Inflammatory macrophage treated with lipopolysaccharide for 4 hours (primary cell): ENCODE measurements at places on chromosomes 7 and 10.
A peak's percentile ranks its signal among the peaks of the same experiment; 100 is the strongest.

DNA sequence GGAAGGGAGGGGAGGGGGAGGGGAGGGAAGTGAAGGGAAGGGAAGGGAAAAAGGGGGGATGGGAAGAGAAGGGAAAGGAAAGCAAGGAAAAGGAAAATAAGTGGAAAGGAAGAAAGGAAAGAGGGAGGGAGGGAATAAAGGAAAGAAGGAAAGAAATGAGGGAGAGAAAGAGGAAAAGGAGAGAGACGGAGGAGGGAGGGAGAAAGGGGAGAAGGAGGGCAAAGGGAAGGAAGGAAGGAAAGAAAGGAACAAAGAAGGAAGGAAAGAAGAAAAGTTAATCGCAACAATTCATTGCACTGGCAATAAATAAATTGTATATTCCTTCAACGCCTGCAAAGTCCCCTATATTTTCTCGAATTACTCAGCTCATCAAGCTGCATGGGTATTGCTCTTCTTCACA, 2.6 kb upstream of the VWC2 start:
- no peak for DNase-seq

DNA sequence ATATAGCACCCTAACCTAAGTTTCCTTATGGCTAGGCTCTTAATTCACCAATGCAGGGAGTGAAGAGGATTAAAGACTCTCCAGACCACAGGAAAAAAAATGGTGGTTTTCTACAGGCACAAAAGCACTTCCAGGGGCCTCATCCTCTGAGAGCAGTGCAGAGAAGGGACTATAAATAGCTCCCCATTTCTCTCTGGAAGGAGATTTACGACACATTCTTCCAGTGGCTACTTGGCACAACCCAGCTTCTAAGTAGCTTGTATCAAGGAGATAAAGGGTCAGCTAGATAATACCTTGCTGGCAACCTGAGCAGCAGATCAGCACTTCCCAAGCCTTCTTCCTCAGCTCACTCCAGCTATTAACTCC, 73.5 kb downstream of the CRPPA start:
- DNase-seq, result no peak

DNA sequence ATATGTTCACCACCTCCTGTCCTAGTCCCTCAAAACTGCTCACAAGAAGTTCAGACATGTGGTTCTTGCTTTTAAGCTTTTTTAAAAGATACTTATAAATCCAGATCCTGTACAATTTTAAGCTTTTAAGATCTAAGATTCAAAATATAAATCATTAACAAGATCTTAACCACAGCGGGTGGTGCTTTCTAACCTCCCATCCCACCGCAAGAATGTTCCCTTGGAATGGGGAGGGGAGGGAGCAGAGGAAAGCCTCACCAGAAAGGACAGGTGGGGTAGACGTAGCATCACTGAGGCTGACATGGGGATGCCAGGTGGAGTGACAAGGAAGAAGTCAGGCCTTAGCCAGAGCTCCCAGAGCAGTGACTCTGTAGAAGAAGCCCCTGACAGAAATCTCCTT, 133.5 kb downstream of the C1GALT1 start:
- DNase-seq, result no peak

DNA sequence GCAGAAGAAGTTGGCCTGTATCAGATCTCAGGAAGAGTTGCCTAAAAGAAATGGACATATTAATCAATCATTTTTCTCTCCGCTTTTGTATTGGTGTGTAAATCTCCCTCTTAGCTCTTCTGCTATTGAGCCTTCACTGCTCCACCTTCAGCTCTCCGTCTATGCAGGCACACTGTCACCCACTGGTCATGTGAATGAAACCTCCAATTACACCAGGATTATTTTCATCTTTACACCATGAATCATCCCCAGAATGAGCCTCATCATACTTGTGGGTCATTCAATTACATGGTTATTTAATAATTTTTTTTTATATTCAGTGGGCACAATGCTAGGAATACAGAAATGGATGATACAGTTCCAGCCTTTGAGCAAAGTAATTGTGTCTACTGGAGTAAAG, 92.6 kb downstream of the LRRC4 start:
- DNase-seq, result no peak

- DNase-seq, result no peak
Observed at GRCh38 chr10:24476913-24477701, 246.6 kb downstream of the ARHGAP21 start.

DNA sequence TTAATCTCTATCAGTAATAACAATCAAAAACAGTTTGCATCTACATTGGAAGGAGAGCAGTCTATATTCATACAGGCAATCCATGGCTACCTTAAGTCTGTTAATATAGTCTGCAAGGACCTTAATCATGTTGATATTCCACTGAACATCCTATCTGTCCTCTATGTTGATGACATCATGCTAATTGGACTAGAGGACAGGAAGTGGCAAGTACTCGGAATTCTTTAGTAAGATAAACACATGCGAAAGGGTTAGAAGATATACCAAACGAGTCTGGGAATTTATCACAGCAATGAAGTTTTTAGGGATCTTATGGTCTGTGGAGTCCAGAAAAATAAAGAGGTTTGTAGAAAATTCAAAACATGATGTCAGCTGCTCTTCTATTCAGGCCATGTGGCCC, 11.3 kb upstream of the SAMD9L start:
- no peak for DNase-seq

- no peak for DNase-seq
Observed at GRCh38 chr10:78700816-78701520, 367.8 kb upstream of the ZMIZ1 start.

DNA sequence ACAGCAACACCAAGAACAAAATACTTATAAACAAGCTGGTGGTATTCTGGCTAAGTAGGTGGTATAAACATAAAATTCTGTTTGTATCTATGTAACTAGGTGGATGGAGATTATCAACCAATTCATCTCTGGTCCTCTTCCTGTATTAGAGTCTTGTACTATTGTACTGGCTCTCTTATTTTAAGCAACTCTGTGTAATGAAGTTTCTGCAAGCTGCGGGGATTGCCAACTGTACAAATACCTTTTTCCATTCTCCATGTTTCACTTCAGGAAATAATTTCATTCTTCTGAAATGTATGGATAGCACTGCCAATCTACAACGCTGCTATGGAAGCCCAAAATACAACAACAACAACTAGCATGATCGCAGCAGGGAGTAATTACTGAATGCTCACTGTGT, 44.8 kb downstream of the JAZF1 start:
- DNase-seq, result no peak

GRCh38 chr10:49053053-49053997, 62.0 kb downstream of the VSTM4 start:
- DNase-seq, result no peak

GRCh38 chr10:93917821-93918220, 24.0 kb downstream of the SLC35G1 start:
- no peak for DNase-seq

- DNase-seq, result no peak
Observed at GRCh38 chr7:24717247-24717622, 40.0 kb downstream of the GSDME start.

- DNase-seq, result no peak
Observed at GRCh38 chr10:78589687-78590086, 479.1 kb upstream of the ZMIZ1 start.

DNA sequence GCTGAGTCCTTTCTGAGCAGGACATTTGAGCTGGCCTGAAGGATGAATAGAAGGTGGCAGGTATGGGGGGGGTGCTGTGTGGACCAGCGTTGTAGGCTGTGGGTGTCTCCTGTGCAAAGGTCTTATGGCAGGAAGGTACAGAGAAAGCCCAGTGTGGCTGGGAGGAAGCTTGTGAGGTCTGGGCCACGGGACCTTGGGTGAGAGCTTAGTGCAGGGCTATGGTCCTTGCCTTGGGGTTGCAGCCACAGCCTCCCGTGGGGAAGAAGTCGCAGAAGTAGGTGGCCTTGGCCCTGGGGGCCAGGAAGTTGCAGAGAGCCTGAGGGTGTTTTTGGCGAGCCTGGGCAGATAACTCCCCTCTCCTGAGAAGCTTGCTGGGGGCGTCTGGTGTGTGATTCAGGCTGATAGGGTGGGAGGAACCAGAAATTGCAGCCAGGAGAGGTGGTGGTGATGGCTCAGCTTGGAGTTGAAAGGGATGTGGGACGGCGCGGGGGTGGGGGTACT, 172.0 kb upstream of the TNRC18 start:
- DNase-seq, result no peak

DNA sequence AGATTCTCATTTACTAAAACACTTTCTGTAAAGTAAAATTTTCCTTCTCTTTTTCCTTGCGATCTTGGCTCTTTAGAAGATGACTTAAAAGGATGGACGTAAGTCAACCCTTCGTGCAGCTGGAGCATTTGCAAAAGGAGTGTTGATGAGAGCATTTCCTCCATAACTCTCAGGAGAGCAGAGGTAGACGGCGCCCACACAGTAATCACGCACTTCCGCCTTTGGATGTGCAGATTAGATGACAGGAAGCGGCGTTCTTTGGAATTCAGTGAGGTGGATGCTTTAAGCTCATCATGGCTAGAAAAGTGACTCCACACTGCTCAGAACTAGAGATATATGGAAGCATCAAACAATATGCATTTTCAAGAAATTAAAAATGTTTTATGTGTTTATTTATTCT, 43.0 kb upstream of the NPS start:
- DNase-seq, result no peak

- no peak for DNase-seq
Observed at GRCh38 chr7:108079648-108080591, 50.2 kb downstream of the LAMB4 start.

- no peak for DNase-seq
Observed at GRCh38 chr10:32263300-32263699, 83.7 kb downstream of the EPC1 start.

GRCh38 chr7:12174931-12175330, 36.2 kb upstream of the TMEM106B start:
- no peak for DNase-seq

DNA sequence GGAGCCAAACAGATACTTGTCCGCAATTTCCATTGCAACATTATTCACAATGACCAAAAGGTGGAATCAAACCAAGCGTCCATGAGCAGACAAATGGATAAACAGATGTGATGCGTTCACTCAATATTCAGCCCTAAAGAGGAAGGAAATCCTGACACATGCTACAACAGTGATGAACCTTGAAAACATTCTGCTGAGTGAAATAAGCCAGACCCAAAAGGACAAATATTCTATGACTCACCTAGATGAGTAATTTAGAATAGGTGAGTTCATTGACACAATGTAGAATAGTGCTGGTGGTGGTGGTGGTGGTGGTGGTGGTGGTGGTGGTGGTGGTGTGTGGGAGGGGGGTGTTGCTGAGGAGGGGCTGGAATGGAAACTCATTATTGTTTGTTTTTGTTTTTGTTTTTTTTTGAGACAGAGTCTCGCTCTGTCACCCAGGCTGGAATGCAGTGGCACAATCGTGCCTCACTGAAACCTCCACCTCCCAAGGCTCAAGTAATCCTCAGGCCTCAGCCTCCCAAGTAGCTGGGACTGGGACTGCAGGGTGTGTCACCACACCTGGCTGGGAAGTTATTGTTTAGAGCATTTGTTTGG, 28.6 kb downstream of the SMKR1 start:
- DNase-seq, result peak; percentile 72

DNA sequence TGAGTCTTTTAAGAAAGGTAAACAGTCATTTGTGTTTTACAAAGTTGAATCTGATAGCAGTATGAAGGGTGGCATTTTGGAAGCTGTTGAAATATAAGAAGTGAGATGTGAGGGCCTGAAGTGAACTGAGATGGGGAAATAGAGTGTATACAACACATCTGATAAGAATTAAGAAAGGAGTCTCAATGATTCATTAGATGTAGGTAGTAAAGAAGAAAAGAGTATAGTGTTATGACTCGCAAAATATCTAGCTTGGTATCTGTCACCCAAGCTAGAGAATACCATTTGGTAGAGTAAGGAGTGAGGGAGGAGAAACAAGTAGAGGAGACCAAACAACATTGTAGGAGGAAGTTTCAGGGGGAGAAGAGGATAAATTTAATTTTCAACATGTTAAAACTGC, 5.3 kb downstream of the PTPN12 start:
- peak; percentile 41 for DNase-seq

GRCh38 chr10:71388583-71389310, 8.0 kb upstream of the CDH23 start:
- no peak for DNase-seq

- DNase-seq, result no peak
Observed at GRCh38 chr10:103872137-103872931, 17.0 kb upstream of the SH3PXD2A start.

DNA sequence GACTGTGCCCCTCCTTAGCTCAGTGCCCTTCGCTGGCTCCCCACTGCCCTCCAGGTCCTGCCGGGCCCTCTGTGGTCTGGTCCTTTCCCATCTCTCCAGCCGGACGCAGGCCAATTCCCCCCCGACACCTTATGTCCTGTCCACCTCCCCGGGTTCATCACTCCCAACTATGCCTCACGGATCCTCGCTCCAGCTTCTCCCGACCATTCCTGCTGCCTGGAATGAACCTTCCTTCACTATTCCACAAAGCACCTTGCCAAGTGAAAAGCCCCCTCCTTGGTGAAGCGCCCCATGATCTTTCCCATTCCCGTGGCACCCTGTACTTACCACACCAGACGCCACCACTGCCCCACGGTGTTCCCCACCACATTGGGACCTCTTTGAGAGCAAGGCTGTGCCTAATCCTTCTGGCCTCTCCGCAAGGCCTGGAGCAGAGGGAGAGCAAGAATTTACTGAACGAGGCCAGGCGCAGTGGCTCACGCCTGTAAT, 47.2 kb downstream of the TMEM270 start:
- no peak for DNase-seq

- no peak for DNase-seq
Observed at GRCh38 chr10:43863859-43864591, 215.3 kb upstream of the ZNF32 start.

DNA sequence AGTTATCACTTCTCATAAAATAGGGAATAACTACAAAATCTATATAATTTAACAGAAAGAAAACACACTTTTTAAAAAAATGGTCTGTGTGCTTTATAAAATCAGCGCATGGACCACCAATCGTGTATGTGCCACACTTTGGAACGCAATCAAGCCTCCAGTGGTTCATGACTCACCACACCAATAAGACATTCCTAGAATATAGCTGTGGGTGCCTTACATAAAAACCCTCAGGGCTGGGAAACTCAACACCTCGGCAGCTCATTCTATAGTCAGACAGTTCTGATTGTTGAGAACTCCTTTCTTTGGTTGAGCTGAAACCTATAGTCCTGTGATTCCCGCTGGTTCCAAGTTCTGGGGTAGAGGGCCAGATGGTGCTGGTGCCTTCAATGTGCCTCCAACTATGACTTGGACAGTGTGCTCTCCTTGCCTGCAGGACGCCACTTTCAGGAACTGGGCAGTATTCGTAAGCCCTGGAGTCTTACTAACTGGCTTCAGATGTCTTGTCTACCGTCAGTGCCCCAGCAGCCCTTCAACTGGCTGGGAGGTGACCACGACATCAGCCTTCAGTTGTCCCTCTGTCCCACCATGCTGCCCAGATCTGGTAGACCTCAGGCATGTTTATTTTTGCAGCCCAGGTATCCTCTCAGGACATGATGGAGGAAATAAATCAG, 135.7 kb upstream of the GDF10 start:
- DNase-seq, result peak; percentile 46

- no peak for DNase-seq
Observed at GRCh38 chr10:9868499-9868898, 1149.2 kb upstream of the CELF2 start.
